Heart left ventricle (tissue), 16 donors: ENCODE measurements at places on chromosomes 5 and 9.

- DNase-seq: no peak
Observed at GRCh38 chr5:50849554-50849953, 183.1 kb downstream of the PARP8 start.

- no peak for DNase-seq
Observed at GRCh38 chr9:32424616-32425015, 40.2 kb downstream of the ACO1 start.

GRCh38 chr5:174729075-174729680 lies 4.8 kb downstream of the MSX2 start:
- DNase-seq: no peak

DNA sequence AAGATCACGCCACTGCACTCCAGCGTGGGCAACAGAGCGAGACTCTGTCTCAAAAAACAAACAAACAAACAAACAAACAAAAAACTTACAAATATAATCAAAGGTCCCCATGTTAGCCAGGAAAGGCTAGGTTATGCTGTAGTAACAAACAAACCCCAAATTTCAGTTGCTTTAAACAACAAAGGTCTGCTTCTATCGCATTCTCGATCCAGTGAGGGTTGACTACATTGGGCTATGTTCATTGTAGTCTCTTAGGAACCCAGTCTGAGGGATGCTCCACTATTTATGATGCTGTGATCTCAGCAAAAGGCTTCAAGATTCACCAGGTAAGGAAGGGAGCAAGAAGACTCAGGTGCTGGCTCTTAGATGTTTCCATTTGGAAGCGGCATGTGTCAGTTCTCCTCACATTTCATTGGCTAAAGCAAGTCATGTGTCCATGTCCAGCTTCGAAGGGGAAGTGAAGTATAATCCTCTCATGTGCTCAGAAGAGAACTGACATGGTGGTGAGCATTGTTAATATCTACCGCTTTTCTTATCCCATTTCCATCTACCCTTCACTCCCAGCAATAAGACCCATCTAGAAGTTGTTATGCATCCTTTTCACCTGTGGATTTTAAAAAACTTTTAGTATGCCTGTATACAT lies 26.5 kb upstream of the NEK6 start:
- no peak for DNase-seq

DNA sequence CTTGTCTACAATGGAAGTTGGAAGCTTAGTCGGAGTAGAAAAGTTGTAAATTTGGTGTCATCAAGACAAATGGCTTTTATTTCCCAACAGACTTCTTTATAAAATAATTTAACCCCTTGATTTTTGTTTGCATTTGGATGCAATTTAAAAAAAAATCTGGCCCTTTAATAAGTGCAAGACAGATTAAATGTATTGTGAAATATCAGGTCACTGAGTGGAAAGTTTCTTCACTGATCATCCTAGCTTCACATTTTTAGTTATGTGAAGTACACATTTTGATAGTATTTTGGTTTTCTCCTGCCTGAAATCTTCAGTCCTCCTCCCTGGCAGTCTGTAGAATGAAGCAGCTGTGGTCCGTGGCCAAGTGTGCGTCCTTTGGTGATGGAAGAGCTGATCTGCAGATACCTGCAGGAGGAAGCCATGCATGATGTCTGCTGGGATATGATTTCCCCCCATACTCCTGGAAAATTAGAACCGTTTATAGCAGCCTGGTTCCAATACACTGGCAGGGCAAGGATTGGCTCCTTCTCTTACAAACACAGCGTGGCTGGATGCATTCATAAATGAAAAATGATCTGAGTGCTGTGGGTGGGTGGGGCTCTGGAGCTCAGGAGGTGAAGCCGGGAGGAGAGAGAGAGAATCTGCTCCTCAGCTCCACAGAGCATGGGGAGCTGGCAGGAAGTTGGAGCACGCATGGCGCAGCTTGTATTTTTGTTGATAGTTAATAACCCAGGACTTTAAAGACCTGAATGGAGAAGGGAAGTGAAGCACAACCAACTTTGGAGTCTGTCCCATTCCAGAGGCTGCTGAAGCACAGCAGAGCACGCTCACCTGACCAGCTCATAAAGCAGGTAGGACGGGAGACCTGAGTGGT lies 238.4 kb downstream of the GOLPH3 start:
- no peak for DNase-seq

DNA sequence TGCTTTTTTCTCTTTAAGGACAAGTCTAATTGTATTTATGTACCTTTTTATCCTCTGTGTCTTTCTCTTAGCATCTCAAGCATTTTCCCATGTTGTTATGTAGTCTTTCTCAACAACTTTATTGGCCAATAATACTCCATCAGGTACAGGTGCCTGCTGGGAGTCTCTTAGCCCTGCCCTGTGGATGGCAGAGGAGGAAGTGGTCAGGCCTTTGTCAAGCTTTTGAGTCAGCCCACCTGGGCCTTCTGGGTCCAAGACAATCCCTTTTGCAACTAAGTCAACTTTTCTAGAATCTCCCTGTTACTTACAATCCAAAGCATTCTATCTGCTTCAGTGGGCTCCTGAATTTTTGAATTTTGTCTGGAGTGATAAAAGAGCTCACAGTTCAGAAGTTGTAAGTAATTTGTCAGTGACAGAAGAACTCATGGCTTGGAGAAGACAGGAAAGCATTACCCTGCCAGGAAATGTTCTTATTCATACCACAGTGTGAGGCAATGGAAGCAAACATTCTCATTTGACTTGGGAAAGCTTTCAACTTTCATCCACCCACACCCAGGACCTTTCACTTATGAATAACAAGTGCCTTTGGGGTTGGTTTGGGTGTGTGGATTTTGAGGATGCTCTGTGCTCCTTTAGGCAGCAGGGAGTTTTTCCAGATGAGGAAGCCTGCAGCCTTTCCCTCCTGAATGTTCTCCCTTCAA lies 200.0 kb upstream of the S1PR3 start:
- no peak for DNase-seq

- DNase-seq: no peak
Observed at GRCh38 chr9:128175726-128176125, 15.6 kb downstream of the CIZ1 start.

DNA sequence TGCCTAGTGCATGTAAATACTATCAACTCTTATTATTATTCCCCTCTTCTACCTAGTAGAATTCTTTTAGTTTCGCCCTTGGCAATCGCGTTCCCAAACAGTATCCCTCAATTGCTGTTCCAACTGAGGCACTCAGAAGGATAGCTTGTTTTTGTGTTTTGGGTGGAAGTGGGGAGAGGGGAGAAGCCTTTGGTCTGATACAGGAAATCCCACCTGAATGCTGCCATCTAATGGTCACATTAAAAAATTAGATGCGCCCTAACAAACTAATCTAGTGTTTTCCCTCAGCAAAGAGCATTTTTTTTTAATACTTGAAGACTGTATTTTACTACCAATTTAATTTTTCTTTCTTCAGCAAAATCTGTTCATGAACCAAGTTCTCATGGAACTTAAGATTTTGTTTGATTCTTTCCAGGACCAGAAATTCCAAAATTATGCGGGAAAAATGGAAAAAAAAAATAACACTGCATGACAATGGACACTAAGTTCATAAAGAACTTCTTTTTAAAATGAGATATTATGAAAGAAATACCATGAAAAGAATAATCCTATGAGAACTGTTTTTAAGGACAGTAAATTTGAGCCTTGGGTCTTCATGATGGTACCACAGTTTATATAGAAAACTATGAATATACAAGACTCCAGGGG lies 22.2 kb upstream of the GLDC start:
- DNase-seq: no peak

GRCh38 chr5:159657298-159657697 lies 259.0 kb upstream of the ADRA1B start:
- no peak for DNase-seq

- DNase-seq: no peak
Observed at GRCh38 chr9:35529161-35529823, 39.4 kb downstream of the RUSC2 start.

DNA sequence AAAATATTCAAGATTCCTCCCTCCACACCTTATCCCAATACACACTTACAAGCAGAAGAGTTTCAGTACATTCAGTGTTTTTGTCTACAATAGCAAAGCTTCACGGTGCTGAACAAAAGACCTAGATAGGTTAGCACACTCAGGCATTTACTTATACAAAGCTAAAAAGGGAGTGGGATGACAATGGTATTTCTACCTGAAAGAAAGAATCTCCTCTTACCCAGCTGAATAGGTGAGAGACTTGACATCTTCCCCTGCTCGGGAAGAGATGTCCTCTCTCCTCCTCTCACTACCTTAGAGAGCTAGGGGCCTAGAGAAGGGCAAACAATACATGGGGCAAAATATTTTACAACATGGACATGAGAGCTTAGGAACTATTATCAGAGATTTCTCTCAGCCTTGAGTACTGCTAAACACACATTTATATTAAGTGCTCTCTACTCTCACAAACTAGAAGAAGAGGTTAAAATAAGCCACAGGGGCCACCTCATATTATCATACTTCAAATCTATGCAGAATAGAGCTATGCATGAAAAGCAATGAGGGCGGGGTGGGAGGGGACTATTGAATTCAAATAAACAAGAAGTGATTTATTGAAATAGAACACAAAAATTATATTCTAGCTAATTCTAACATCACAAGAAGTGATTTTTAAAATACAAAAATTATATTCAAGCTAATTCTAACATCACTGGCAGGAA lies 38.6 kb upstream of the RNF38 start:
- DNase-seq: no peak

GRCh38 chr9:135814421-135815095 lies 92.8 kb downstream of the CAMSAP1 start:
- no peak for DNase-seq

GRCh38 chr5:136016945-136017530 lies 11.8 kb upstream of the TGFBI start:
- no peak for DNase-seq

DNA sequence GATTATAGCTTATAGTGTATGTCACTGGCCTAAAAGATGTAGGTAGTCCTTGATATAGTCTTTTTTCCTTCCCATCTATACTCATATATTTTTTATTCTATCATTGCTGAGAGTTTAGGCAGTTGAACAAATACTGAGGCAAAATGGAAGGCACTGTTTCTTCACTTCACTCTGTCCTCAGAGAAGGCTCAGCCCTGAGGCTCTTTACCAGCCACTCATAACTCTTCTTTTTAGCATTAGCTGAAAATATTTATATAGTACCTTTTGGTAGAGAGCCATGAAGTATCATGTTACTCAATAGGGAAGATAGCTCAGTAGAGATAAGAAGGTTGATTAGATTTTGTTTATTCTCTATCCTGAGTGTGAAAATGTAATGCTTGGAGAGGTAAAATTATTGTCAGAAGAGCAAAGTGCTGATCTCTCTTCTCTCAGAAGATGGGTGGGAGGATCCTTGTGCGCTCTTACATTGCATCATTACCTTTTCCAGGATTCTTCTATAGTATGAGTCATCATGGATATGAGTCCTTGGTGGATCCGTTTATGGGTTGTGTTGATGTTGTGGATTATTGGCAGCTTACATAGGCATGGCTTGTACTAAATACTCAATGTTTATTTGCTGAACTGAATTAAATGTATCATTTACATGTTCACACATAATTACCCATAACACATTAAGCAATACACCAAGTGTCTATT lies 88.1 kb downstream of the ANXA1 start:
- no peak for DNase-seq

GRCh38 chr9:137114613-137115393 lies at the start of gene DPP7:
DPP7 (minus strand) TSS chr9:137114733; CDS start chr9:137114713, 20 bp downstream.
- peak; percentile 85 for DNase-seq

- DNase-seq: no peak
Observed at GRCh38 chr9:136848393-136849037, 694 bp upstream of the PHPT1 start.

DNA sequence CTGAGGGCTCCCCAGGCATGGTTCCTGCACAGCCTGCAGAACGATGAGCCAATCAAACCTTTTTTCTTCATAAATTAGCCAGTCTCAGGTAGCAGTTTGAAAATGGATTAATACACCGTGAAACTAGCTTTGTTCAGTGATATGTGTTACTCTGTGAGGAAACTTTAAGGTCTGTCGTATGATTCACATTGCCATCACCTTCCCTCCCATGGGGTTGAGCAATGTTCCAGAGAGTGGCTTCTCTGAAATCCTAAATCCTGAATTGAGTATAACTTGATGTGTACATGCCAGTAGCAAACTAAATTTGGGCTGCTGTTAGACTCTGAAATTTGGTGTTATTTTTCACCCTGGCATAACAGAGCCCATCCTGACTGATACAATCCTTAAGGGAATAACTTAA lies 866.4 kb upstream of the C9orf72 start:
- no peak for DNase-seq

DNA sequence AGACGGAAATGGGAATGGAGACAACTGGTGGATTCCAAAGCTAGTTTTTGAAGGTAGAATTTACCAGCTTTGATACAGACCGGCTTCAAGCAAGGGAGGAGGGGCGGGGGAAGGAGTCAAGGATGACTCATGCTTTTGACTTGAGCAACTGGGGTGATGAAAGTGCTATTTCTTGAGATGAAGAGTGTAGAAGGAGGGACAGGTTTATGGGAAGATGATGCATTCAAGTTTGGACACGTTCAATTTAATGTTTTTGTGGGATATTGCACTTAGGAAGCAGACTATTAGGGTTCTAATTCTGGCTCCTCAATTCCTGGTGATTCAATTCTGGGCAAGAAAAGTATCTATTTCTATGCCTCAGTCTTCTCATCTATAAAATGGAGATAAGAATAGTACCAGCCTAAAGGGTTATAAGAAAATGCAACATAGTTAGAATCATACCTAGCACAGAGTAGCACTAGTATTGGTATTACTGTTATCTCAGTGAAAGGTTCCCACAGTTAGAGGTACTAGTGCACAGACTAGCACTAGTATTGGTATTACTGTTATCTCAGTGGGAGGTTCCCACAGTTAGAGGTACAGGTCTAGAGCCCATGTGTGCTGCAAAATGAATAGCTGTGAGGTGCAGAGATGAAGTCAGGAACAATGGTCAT lies 4.6 kb downstream of the NIPAL4 start:
- no peak for DNase-seq

GRCh38 chr9:89426384-89426961 lies 71.4 kb downstream of the SEMA4D start:
- DNase-seq: peak; percentile 15

DNA sequence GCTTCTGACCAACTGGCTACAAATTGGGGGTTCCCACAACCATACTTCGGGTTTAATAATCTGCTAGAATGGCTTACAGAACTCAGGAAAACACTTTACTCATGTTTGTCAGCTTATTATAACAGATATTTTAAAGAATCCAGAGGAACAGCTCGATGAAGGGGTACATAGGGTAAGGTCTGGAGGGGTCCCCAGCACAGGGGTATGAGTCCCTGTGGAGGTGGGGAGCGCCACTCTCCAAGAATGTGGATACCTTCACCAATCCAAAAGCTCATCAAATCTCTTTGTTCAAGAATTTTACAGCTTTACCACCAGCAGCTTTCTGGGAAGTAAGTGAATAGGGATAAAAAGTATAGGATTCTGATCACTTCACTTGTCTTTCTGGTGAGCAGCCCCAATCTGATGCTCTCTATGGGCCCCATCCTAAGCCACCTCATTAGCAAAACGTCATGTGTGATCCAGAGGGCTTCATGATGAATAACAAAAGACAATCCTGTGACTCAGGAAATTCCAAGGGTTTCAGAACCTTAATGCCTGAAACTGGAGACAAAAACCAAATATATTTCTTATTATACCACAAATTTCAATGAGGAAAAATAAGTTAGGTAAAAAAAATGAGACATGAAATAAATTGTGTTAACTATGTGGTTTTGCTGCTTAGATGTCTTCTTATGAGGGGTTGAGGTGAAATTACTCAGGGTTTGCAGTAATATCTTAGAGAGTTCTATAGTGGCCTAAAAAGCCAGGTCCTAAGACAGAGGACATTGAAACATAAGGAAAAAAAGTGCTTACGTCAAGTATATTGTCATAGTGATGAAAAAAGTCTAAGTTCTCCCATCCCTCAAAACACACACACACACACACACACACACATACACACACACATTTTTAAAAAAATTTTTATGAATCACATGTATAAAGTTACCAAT lies 290.5 kb downstream of the ANXA1 start:
- no peak for DNase-seq

- DNase-seq: no peak
Observed at GRCh38 chr5:87122151-87122977, 145.3 kb upstream of the RASA1 start.
